Stimulated activated effector memory CD8-positive, alpha-beta T cell treated with anti-CD3 and anti-CD28 coated beads, Interleukin-12 subunit alpha, Interleukin-12 subunit beta, amount 100 ng/mL, for 72 hours (primary cell): ENCODE measurements at places on chromosomes 11 and 22.

- peak; percentile 32 for DNase-seq
Measured at GRCh38 chr22:30425616-30426387, at the start of gene MTFP1. Gene MTFP1, plus strand, starts transcription at chr22:30425768. Its CDS starts 112 bp downstream, at chr22:30425880.

DNA sequence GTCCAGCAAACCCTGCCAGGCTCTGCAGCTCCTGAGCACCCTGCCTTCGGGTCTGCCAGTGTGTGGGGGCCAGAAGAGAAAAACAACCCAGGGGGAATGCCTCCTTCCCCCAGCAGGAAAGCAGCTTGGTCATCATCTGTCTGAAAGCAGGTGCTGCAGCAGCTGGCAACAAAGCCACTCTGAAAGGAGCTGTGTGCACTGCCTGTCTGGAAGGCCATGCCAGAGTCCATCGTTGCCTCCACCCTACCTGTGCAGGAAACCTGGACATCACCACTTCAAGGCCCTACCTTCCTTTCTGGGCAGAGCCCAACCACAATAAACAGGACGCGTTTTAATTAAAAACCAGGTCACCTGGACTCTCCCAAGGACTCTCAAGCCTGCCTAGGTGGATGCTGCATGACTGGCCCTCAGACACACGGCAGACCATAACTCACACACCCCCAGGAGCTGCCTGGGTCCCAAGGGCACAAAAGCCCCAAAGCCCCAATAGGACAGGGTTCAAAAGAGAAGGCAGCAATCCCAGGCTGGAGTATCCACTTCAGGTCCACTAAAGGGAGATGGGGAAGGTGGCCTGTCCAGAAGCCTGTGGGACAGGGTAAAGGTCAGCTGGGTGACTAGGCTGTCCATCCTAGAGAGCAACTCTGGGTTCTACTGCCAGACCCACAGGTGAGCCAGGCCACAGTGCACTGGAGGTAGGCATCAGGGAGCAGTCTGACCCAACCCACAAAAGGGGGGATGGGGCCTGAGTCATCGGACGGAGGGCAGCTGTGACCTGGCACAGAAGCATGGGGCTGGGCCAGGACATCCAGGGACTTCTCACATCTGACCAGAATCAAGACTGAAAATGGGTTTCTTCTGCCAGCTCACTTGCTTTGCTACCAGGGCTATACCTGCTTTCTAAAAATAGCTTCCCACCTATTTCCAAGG is 6.1 kb downstream of the GNB1L start:
- DNase-seq: no peak

- DNase-seq: no peak
Measured at GRCh38 chr11:61969391-61969758, 1.9 kb upstream of the FTH1 start.

DNA sequence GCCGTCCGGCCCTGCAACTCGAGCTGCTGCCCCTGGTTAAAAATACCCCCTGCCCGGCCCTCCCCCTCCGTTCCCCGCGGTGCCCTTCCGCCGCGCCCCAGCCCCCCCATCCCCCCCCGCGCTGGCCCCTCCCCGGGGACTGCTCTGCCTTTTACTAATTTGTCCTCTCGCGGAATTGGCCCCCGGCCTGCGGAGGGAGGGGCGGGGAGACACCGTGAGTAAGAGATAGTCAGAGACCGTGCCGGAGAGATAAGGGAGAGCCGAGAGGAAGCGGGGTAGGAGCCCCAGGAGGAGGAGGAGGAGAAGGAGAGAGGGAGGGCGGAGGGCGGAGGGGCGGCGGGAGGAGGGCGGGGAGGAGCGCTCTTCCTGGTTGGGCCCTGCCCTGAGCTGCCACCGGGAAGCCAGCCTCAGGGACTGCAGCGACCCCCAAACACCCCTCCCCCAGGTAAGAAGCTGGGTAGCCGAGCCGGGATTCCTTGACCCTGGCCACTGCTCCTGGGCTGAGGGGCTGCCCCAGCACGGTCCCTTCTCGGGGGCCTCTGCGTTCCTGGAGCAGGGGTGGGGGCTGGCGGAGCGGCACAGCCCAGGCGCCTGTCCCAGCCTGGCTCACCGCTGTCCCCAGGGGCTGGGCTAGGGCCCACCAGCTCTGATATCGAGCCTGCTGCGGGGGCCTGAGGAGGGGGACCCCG is at the start of gene CAPN1:
Gene CAPN1 (plus strand): TSS at position 360 of the 689 bp plus-strand sequence. CDS start 774 bp downstream, outside the sequence.
- peak; percentile 57 for DNase-seq

GRCh38 chr11:117906710-117907109 is 22.5 kb downstream of the TMPRSS13 start:
- DNase-seq: no peak

DNA sequence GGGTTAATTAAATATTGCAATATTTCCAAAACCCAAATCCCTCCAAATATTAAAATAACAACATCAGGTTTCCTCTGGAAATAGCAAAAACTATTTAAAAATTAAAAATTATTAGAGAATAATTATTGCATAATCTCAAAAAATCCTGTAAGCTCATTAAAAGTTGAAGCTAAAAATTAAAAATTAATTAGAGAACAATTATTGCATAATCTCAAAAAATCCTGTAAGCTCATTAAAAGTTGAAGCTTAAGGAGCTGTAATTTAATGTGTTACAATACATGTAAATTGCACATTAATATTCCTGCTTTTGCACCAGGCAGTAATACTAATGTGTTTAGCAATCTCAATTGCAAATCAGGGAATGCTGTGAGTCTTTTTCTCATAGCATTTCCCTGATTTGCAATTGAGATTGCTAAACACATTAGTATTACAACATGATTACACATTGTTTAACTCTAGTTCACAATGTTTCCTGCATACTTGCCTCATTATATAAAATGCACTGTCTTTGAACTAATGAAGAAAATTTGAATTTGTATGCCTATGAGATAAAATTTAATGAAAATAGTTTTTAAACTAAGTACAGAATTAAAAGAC is 247.7 kb downstream of the GUCY1A2 start:
- no peak for DNase-seq

DNA sequence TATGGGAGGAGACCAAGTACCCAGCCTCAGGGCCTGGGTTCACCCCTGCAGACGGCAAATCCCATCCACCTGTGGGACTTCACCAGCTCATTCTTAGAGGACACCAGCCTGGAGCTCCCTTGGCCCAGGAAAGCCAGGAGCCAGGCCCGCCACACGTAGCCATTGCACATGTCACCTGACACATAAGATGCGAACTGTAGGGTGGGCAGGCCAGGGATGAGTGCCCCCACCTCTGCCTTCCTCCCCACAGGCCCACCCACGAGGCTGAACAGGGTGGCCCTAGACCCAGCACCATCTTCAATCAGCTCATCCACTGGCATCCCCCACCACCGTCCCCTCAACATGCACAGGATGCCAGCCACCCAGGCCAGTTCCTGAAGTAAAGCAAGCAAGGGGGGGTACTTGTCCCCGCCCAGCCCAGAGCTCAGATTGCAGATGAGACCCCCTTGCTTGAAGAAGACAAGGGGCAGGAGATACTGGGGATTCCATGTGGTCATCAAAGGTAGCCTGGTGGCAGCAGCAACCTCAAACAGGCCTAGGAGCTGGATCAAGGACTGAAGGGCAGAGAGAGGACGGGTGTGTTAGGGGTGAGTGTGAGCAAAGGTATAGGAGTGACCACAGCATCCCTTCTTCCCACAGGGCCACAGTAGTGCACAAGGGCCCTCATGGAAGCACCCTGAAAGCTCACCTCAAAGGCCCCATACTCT is 45.6 kb downstream of the IGLL5 start:
- no peak for DNase-seq

- DNase-seq: no peak
Measured at GRCh38 chr11:46675288-46675851, 25.0 kb downstream of the ARHGAP1 start.

- DNase-seq: no peak
Measured at GRCh38 chr11:128238521-128239265, 348.7 kb downstream of the ETS1 start.
